ENCODE measurements at places on chromosomes 4 and X.

- DNase-seq: no peak
Observed at GRCh38 chr4:2364654-2365053, 53.8 kb downstream of the ZFYVE28 start.

GRCh38 chrX:54180403-54180802, 2.7 kb downstream of the FAM120C start:
- no peak for DNase-seq

- peak; percentile 74 for DNase-seq
Observed at GRCh38 chrX:153381684-153382532, 19.2 kb downstream of the PNMA6E start.

DNA sequence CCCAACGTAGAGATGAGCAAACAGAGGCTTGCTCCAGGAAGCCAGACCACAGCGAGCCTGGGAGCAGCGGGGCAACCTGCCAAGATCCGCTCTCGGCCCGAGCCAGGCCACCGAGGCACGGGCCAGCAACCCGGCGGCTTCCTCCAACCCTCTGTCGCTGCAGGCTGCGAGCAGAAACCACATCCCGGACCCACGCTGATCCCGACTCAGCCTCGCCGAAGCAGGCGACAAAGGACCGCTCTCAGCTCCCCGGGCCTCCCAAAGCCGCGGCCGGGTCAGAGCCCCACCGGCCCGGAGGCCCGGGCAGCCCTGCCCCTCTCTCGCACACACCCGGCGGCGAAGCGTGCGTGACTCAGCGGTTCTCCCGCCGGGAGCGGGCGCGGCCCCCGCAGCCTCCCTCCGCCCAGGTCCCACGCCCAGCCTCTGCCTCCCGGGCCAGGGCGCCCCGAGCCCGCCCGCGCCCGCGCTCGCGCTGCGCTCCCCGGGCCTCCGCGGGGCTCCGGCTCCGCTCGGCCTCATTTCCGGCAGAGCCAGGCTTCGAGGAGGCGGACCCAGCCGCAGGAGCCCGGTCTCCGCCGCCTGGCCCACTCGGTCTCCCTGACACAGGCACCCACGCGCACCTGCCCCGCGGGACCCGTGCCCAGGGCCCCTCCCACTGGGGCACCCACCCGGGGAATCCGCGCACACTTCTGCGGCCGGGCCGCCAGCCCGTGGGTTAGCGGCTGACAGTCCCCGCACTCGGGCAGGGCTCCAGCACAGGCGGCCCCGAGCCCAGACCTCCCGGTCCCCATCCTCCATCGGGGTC, 1.7 kb downstream of the PPP2R2C start:
- DNase-seq: no peak

GRCh38 chr4:72567821-72568675, 973 bp downstream of the ADAMTS3 start:
- no peak for DNase-seq

GRCh38 chr4:182717788-182718583, 199.2 kb downstream of the DCTD start:
- no peak for DNase-seq

- DNase-seq: no peak
Observed at GRCh38 chr4:113869743-113870375, 108.3 kb upstream of the CAMK2D start.

DNA sequence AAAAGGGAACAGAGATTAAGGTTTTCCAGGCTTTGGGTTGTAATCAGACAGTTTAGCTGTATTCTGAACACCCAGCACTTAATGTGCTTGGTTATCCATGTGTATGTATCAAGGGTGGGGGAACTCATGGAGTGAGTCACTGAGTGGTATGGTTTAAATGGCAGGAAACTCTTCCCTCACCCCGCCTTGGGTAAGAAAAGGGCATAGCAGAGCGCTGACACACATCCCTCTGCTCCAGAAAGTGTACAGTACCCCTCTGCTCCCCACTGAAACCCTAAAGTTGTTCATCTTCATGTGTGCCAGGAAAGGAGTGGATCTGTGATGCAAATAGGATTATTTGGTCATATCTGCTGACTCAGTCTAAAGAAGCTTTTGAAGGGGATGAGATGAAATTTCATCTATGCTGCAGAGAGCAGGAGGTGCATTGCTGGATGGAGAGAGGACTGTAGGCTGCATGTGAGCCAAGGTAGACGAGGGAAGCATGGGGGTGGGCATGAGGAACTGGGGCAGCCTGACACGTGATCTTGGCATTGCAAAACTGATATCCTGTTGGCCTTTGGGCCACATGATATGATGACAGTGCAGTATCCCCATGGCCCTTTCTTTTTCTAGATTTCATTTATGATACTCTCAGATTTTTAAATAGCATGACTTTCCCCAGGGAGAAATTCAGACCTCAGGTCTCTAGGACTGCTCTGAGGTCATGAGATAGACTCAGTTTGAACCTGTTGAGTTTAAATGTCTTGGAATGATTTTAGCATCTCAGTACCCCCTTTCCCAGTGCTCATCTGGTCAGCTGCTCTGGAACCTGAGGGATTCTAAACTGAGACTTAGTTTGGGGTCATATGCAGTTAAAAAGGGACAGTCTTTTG, 84.8 kb downstream of the TMEM164 start:
- DNase-seq: no peak

- peak; percentile 34 for DNase-seq
Observed at GRCh38 chr4:113759696-113760093, 1.8 kb downstream of the CAMK2D start.

- DNase-seq: no peak
Observed at GRCh38 chr4:176291748-176292147, 22.7 kb upstream of the ASB5 start.

DNA sequence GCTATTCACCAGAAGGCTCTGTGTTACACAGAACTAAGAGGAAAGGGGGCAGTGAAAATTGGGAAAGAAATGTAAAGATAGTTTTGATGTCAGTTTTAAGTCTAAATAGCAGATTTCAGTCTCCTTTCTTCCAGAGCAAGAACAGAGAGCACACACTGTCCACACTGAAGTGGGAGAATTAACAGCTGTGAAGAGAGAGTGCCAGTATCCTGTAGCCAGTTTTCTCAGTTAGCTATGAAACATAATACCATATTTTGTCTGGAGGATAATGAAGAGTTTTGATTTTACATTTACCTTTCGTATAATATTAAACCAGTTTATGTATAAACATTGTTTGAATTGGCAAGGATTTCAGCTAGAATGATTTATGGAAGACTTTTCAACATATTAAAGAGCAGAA, 35.1 kb downstream of the FBXO8 start:
- no peak for DNase-seq

DNA sequence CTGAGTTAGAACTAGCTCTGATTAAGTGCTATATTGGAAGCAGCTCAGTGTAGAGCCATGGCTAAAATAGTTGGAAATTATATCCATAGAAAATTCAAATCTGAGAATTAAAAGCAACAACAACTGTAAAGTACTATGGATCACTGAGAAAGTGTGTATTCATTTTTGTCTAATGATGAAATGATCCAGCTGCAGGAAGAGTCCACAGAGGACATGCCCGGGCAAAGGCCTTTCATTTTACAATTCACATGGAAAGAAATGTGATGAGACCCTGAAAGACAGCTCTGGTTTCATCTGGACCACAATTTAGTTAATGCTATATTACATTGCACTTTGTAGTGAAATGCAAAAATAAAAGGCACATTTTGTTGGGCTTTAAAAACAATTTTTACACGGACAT, 196.8 kb upstream of the FAT1 start:
- no peak for DNase-seq

DNA sequence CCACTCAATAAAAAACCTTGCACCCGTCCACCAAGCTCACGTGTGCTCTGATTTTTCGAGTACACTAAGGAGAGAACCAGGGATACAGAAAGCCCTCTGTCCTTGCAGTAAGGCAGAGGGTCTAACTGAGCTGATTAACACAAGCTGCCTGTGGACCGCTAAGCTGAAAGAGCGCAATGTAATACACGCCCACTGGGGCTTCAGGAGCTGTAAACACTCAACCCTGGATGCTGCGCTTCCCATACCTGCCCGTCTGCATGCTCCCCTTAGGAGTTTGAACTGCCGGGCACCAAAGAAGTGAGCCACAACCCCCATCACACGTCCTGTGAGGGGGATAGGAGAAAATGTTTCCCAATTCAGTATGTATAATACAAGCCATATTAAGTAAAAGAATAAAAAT, 664.8 kb downstream of the PCDH18 start:
- no peak for DNase-seq

DNA sequence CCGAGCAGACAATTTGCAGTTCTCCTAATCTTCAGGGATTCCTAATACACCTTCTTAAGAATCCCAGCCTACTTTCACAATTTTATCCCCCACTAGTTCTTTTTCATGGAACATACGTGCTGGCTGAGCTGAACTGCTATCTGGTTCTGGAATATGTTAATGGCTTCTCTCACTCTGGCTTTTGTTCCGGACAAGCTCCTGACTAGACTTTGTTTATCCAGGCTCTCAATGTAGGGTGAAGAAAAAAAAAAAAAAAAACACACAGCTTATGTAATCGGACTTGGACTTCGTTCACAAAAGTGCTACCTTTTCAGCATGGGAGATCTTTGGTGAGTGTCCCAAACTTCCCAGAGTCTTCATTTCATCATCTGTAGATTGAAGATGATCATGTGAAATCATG, 555.4 kb upstream of the CPEB2 start:
- DNase-seq: no peak

GRCh38 chr4:138275963-138276621, 33.9 kb upstream of the SLC7A11 start:
- DNase-seq: no peak

- no peak for DNase-seq
Observed at GRCh38 chr4:94011190-94011589, 182.6 kb downstream of the ATOH1 start.

- DNase-seq: no peak
Observed at GRCh38 chr4:131113273-131113672, 2017.3 kb downstream of the C4orf33 start.

DNA sequence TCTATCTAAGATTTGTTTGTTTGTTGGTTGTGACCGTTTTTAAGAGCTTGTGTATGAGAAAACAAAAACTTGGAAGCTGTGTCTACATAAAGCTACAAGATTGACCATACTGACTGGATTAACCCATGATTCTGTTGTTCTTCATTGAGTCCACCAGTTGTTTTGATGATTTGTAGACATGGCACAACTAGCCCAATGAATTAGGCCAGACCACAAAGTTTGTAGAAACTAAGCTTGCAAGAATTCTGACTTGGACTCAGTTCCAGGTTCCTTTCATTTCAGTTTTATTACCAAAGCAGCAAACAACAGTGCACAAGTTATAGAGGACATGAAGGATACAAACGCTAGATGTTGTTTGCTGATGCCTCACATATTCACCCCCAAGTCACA, 119.3 kb downstream of the RASGEF1B start:
- no peak for DNase-seq

DNA sequence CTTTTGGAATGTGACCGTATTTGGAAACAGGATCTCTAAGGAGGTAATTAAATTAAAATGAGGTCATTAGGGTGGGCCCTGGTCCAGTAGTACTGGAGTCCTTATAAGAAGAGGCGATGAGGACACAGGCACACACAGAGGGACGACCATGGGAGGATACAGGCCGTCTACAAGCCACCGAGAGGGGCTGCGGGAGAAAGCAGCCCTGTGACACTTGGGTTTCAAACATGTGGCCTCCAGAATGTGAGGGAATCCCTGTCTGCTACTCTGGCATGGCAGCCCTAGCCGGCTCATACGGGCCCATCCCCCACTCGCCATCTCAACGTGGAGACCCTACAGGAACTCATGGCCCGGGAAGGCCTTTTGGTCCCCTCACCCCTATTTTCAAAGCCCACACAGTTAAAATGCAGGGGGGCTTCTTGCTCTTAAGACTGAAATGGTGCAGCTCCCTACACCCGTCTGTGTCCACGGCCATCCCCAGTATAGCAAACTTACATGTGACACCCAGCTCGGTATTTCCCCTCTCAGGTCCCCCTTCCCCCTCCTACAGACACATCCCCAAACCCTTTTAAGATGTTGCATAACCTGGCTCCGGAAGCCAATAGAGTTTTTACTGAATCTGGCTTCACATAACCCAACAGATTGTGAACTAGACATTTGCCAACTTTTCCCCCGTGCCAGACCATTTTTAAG, 124.1 kb upstream of the TBL1X start:
- peak; percentile 12 for DNase-seq

DNA sequence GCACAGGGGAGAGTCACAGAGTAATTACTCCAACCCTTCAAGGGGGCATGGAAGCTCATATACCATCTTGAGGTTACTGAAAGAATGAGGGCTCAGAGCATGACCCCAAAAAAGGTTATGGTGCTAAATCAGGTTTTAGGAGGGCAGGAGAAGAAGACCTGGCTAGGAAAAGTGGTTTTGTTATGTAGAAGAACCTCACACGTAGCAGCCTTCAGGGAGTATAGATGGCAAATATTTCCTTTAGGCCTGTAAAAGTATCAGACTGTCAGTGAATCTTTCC, 102.0 kb upstream of the PDE5A start:
- DNase-seq: no peak

- no peak for DNase-seq
Observed at GRCh38 chrX:72358313-72358712, 52.6 kb upstream of the CITED1 start.

GRCh38 chr4:27267970-27268355, 407.3 kb downstream of the STIM2 start:
- no peak for DNase-seq

- no peak for DNase-seq
Observed at GRCh38 chr4:93431371-93431770, 397.2 kb upstream of the ATOH1 start.

DNA sequence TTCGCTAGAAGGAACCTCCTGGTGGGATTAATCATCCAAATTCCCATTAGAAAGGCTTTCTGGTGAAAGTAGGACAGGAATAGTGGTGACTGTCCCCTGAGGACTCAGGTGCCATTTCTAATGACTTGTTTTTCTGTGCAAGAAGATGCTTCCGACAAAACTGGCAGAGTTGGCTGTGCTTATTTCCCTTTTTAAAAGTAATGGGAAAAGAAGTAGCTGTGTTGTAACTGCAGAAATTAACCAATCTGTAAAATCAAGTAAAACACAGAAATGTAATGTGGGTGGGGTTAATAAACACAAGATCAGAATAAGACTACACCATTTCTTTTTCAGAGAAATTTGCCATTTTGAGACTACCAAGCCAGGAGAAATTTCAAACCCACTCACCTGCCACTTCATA, 55.0 kb upstream of the FAM9B start:
- DNase-seq: no peak

- no peak for DNase-seq
Observed at GRCh38 chrX:129235903-129236302, 287.4 kb downstream of the SMARCA1 start.

DNA sequence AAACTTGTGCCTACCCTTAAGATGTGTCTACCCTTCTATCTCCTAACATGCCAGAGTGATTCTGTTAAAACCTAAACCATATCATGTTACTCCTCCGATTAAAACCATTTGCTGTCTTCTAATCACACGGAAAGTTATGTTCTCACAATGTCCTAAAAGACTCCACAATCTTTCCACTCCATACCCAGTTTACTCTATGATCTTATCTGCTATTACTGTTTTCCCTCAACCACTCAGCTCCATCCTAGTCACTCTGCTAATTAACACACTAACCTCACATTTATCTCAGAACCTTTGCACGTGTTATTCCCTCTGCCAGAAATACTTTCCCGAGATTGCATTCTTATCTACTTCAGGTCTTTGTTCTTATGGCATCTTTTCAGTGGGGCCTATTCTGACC, 47.6 kb upstream of the UPRT start:
- no peak for DNase-seq

GRCh38 chrX:107971636-107972035, 10.5 kb downstream of the TEX13B start:
- DNase-seq: no peak

Measured in NCI-H2171 treated with DMSO at 0.1 percent for 48 hours (cell line).